ENCODE measurements at places on chromosomes 7 and 10.

DNA sequence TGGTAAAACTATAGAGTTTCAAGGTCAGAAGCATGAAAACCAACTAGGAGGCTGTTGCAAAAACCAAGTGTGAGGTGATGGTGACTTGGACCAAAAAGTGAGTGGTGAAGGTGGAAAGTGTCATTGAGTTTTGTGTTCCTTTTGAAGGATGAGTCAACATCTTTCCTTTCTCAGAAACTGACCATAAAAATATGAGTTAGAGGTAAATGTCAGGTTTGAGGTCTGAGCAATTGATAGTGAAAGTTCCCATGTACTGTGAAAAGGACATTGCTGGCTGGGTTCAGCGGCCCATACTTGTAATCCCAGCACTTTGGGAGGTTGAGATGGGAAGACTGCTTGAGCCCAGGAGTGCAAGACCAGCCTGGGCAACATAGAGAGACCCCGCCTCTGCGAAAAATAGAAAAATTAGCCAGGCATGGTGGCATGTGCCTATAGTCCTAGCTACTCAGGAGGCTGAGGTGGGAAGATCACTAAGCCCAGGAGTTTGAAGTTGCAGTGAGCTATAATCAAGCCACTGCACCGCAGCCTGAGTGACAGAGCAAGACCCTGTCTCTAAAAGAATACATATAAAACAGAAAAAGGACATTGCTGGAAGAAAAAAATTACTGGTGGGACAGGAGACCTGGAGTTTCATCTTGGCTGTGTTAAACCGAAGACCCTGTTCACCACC lies 89.3 kb upstream of the ARID5B start:
- DNase-seq = no peak

GRCh38 chr10:69766161-69766910 lies 35.4 kb upstream of the COL13A1 start:
- no peak for DNase-seq

DNA sequence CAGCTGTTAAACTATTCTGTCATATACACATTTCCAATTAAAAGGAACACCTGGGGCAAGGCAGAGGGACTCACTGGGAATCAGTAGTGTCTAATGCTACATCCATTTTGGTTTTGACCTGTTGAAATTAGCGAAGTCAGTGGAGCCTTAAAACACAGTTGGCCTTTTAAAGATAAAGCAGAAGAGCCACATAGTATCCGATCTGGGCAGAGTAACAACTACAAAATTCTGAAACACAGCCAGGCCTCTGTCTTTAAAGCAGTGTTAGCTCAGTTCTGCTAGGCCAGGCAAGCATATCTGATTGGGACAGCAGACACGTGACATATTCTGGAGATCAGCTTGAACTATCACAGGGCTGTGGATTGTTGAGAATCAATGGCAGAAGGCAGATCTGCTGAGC lies 117.5 kb upstream of the WNT16 start:
- no peak for DNase-seq

DNA sequence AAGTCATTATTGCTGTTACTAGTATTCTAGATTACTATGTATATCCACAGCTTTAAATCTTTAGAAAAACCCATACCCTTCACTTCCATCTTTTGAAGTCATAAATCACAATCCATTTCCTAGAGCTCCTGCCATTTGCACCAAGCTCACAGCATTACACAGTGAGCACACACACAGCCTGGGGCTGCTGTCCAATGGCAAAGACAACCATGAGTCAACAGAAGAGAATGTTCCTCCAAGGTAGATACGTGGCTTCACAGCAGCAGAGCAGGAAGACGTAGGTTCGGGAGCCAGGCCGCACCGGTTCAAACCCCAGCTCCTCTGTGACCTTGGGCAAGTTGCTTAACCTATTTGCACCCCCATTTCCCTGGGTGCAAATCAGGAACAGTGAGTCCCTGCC lies 234.6 kb downstream of the DIP2C start:
- DNase-seq = no peak

GRCh38 chr10:126387041-126387921 lies 996 bp downstream of the ADAM12 start:
- peak; percentile 73 for DNase-seq

- DNase-seq = no peak
Observed at GRCh38 chr10:124127965-124128810, 34.8 kb upstream of the CHST15 start.

DNA sequence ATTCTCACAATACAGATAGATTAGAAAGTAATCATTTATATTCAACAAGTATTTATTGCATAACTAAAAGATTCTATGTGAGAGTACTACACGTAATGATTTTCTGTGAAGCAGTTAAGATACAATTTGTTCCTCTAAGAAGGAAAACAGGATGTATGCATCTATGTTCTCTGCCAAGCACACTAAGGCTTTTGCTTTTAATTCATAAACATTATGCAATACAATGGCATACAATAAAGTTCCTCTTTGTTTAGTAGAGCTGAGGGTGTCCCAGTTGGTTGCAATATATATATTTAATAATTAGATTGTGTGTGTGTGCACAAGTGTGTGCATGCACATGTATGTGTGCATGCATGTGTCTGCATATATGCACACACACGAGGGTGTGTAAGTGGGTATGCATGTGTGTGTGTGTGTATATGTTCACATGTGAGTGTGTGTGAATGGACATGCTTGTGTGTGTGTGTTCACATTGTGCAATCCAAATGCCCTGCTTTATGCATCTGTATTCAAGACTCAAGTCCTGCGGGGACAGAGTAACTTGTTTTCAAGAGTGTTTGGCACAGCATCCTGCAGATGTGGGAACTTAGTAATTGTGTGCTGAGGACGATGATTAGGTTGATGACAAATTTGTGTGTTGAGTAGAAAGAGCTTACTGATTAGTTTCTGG lies 481.5 kb upstream of the KLF6 start:
- no peak for DNase-seq

DNA sequence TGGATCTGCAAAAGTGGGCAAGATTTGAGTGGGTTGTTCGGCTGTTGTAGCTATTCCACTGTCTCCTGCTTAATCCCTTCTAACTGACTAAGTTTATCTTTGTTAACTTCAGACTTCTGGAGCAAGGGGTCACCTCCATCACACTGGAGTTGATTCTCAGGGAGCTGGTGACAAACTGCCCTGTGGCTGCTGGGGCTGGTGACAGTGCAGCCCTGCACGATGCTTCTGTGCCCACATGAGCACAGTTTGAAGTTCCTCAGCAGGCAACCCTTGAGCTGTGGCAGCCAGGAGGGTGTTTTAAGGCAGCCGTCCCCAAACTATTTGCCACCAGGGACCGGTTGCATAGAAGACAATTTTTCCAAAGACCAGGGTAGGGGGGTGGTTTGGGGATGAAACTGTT lies 40.5 kb downstream of the ADRB1 start:
- DNase-seq = no peak

- no peak for DNase-seq
Observed at GRCh38 chr10:3525832-3526449, 259.1 kb downstream of the KLF6 start.

DNA sequence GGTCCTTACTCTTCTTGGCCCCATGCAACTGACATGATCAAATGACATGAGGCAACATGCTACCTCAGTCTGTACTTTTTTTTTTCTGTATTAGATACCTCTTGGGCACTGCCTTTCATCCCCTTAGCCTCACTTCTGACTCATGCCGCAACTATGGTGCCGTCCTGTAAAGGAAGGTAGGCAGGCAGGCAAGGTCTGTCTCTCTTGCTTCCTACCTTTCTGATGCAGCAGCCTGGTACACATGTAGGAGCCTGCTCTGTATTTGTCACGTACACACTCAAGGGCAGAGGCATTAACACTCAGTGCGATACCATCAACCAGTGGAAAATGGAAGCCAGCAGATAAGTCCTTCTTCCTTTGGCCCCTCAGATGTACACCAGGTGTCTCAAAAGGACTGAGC lies 146.7 kb downstream of the ATE1 start:
- DNase-seq = no peak

- no peak for DNase-seq
Observed at GRCh38 chr10:113666682-113667252, 2.9 kb upstream of the NRAP start.

DNA sequence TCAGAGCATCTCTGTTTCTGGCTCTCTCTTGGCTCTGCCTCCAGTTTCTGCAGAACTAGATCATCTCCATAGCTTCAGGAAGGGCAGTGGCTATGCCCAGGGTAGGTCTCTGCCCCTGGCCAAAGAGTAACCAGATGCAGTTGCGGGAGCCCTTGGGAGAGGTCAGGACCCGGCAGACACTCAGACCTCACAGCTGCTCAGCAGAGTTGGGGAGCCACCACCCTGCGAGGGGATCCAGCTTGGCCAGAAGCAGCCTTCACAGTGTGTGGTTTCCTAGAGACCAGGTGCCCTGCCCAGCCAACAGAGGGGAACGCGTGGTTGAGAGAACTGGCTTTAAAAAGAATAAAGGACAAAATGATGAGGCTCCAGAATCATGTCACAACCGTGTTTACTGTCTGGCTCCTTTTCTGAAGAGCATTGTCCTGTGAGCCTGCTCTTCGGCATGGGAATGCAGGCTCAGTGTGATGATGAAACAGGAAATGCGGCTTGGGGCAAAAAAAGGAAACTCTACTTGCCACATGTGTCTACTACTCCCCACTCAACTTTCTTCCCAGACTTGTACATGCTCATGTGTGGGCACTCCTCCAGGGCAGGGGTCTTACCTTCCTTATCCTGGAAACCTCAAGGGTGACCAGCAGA lies 243.1 kb downstream of the INHBA start:
- DNase-seq = no peak

GRCh38 chr10:124324856-124325632 lies 93.7 kb downstream of the OAT start:
- no peak for DNase-seq

DNA sequence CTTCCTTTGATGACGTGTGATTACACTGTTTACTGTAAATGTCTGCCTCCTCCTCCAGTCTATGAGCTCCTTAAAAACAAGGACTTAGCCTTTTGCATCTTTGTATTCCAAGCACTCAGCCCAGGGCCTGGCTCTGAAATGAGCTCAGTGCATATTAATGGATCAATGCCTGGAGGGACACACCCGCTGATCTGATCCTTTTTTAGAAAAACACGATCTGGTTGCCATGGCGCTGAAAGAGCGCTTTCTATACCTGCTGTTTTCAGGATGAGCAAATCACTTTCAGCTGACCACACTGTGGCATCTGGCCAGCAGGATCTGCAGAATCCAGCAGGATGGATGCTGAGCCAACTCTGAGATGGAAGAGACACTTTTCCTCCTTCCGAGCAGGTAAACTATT lies 37.8 kb upstream of the GARS1 start:
- no peak for DNase-seq

GRCh38 chr10:124671486-124672075 lies 72.6 kb downstream of the FAM53B start:
- no peak for DNase-seq

DNA sequence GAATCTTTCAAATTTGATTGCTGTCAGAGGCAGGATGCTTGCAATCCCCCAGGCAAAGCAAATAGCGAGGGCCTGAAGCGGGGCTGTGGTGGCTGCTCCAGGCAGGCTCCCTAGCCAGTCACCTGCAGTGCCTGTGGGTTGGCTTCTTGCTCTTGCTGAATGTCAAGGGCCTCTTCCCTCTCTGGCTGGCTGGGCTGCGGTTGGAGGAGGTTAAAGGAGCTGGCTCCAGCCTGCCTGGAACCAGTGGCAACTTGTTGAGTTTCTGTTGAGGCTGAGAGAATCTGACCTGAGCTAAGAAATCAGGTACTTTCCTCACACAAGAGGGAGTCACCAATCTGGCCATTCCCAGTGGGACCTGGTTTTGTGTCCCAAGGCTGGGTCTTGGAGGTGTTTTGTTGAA lies 134.7 kb downstream of the TMEM178B start:
- DNase-seq = no peak

GRCh38 chr10:103982639-103983038 lies 15.7 kb downstream of the SLK start:
- no peak for DNase-seq

GRCh38 chr10:99266383-99266782 lies 30.7 kb upstream of the HPSE2 start:
- no peak for DNase-seq

DNA sequence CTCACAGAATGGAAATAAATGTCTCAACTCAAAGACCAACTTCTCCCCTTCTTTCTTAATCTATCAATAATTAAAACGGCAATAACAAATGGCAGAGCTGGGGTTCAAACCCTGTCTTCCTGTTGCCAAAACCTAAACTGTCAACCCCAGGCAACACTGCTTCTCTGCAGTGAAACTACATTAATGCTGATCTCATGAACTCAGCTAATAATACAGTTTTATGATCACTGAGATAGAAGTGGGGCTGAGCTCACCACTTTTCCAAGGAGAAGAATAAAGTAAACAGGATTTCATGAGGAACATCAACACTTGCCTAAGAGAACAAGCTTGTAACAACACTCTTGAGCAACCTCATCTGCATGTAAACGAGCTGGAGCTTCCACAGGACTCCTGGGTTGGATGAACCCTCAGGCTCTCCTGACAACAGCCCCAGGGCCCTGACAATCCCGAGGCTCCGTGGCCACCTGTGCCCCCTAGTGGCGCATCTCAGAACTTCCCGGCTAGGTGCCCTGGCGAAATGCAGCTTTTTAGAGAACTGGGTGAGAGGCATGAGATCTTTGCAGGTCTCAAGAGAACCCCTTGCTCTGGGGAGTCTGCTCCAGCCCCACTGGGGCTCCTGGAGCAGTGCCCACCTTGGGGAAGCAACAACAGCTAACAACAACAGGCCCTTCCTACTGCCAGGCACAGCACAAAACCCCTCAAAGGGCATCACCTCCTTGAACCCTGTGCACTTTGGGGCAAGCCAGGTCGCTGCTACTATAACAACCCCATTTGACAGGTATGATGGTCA lies 169.3 kb downstream of the SH3PXD2A start:
- no peak for DNase-seq

DNA sequence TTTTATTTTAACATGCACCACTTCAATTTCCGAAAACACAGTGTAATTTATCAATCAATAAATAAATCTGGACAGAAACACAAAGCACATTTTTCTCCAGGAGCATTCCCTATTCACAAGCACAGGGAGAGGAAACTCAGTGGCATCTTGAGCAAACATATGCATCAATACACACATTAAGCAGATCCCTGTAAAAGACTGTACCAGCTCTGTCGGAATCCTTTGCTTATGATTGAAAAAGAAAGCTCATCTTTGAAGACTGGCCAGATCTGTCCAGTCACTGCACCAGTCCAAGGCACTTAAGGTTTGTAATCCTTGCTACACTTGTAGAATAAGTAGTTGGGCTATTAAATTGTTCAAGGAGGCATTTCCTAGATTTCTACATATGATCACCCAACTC lies 343.9 kb downstream of the BMPER start:
- DNase-seq = no peak

- DNase-seq = no peak
Observed at GRCh38 chr10:103699611-103700435, 155.6 kb downstream of the SH3PXD2A start.

Data from left kidney (tissue), 8 donors.